ENCODE measurements at places on chromosomes 1 and 21.

- no peak for DNase-seq
These were observed 13.6 kb downstream of the THAP3 start for GRCh38 chr1:6638226-6638625.

DNA sequence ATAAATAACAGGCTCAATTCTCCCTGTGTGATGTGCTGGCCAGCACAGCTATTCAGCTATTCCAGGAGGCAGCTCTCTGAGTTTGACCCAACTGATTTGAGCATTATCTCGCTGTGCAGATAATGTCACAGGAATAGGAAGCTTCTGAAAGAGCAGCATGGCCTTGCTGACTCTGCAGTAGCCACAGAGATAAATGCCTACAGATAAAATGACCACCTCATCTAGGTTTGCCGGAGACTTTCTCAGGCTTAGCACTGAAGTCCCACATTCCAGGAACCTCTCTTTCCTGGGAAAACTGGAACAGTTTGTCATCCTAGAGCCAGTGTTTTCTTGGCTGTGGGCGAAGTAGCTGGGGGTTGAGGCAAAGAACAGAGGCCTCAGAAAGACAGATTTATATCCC lies 98.9 kb downstream of the MRPL39 start:
- DNase-seq, result no peak

- no peak for DNase-seq
These were observed 61.6 kb upstream of the PPM1J start for GRCh38 chr1:112776688-112777087.

- no peak for DNase-seq
These were observed 37.3 kb downstream of the PLEKHO1 start for GRCh38 chr1:150186789-150187559.

DNA sequence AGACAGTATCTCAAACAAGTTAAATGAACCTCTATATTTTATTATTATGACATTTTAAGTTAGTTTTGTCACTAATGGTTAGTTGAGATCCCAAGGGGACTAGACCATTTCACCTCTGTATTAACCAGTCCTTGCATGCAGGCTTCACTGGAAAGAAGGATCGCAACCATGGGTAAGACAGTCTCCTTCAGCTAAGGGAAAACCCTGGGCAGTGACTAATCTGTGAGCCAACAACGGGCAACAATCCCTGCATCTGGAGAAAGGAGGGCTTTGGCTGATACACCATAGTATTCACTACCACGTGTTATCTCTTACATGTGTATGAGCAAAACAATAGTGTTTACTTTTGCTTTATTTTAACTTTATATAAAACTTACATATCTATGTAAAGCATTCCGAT lies 708.8 kb upstream of the CHRM3 start:
- DNase-seq, result no peak

GRCh38 chr1:180156201-180156600 lies 1.5 kb downstream of the QSOX1 start:
- DNase-seq, result no peak

DNA sequence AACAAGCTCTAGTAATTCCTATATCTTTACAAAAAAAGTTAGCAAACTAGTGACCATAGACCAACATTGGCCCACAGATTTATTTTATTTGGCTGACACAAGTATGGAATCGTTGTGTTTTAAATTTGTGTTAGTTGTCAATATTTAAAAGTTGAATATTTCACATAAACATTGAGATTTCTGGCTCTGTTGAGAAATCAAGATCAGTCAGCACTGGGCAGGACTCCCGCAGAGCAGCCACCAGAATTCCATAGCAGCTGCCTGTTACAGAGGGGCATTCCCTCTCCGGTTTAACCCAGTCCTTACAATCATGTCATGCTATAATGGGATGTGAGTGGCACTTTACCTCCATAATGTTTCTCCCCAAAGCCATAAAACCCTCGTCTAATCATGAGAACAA lies 79.2 kb upstream of the NRIP1 start:
- no peak for DNase-seq

DNA sequence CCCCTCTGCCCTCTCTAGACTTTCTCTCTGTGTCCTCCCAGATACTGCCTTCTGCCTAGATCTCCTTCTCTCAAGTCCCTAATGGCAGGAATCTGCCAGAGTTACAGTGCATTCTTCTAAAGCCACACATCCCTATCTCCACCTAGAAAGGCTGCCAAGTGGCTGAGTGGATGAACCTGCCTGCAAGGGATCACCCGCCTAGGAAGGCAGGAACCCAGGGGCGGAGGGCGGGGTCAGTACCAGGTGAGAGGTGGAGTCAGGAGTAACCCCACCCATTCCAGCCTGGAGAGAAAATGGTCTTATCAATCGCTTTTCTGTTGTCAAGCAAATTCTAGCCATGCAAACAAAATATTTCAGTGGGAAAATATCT lies 60.8 kb downstream of the BCAR3 start:
- no peak for DNase-seq
